M059J (cell line): ENCODE measurements at places on chromosomes 1 and 21. TPM values are rescaled to one million over a fixed set of nuclear protein-coding genes. Genes with fewer than 3 reads are reported as not detected.

- DNase-seq: no peak
Observed at GRCh38 chr1:104196136-104196535, 446.4 kb downstream of the AMY1C start.

Gene MXRA8
- 0.25 and 2.6 TPM in 2 replicates for total RNA-seq

GRCh38 chr1:1058921-1059493 is 15.1 kb downstream of the RNF223 start:
- DNase-seq: peak; percentile 57

GRCh38 chr1:9721606-9722377 is 70.3 kb downstream of the PIK3CD start:
- no peak for DNase-seq

Gene TTC24
- not detected in 2 replicates for total RNA-seq

Gene COL9A2
- total RNA-seq: 2.8 and 11.1 TPM in 2 replicates
